ENCODE measurements at places on chromosomes 16 and 17. TPM values are rescaled to one million over a fixed set of nuclear protein-coding genes. Genes with fewer than 3 reads are reported as not detected.

Gene DHRS7B
- 37.0 TPM for total RNA-seq

Gene G6PC1
- not detected for total RNA-seq

DNA sequence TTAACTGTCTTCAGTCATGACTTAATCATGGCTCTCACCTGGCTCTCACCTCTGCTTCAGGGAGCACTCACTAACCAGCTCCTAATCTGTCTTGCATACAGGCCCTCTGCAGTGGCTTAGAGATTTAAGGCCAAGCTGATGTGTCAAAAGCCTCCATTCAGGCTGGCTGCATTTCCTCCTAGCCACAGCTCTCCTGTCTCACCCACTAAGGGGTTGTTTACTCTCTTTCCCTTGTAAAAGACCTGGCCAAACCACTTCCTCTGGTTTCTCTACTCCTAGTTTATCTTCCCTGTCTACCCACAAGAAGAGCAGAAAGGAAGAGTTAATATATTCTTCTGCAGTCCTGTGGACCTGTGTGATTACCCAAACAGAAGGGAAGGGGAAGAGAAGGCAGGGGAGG is 9.3 kb upstream of the ASIC2 start:
- no peak for DNase-seq

DNA sequence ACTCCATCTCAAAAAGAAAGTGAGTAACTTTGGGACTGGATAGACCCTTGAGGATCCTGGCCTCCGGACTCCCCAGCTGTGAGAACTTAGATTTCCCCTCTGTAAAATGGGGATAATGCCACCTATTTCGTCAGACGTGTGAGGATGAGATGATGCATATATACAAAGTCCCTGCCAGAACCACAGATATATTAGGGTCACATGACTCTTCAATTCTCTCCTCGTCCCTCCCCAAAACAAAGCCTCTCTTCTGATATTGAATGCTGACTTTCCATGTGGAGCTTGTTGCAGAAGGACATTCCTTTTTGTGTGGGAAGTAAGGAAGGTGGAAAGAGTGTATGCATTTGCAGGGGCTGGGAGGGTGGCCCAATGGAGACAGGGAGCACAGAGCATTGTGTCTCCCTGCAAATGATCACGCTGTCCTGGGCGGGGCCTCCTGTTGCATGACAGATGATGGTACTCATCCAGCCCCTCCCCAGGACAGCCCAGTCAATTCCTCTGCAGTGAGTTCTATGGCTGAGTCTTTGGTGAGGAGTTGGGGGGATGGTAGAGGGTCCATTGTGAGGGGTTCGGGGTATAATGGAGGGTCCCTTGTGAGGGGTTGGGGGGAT is 35.1 kb upstream of the MGAT5B start:
- DNase-seq, result no peak

DNA sequence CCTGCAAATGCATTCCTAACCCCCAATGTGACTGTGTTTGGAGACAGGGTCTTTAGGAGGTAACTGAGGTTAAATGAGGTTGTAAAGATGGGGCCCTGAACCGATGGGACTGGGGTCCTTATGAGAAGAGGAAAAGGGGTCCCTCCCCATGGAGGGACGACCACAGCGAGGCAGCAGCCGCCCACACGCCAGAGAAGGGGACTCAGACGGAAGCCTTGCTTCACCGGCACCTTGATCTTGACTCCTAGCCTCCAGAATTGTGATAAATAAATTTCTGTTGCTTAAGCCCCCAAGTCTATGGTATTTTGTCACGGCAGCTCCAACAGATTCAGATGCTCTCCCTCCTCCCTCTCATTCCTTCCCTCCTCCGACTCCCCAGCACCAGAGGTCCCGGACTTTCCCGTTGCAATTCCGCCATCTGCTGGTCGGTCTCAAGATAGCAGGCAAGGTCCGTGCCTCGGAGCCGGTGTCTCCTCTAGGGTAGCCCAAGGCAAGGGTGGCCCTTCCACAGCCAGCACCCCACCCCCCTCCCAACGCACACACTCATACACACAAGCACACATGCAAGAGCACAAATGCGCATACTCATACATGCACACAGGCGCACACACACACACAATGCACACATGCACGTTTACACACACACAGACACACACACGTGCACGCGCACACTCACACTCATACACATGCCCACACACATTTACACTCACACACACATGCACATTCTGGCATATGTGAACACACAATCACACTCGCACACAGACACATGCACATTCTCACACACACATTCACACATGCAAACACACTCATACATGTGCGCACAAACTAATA is 23.1 kb upstream of the C16orf78 start:
- peak; percentile 90 for DNase-seq

DNA sequence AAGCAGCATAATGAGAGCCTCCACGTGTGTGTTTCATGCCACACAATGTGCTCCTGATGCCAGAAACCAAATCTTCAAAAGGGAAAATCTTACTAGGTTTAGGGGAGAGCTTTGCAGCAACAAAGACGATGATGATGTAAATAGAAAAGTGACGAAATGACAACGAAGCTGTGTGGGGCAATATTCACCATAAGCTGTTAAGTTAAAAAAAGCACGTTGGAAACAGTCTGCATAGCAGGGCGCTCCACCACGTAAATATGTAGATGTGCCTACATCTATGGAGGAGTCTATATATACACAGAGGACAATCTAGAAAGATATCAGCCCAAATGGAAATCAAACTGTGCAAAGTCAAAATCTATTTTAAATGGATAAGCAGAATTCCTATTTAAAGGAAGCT is 61.0 kb downstream of the RPH3AL start:
- no peak for DNase-seq

GRCh38 chr16:54407596-54407995 is 121.0 kb upstream of the IRX3 start:
- no peak for DNase-seq

Data from G401 (cell line).